ENCODE measurements at places on chromosomes 12 and 14. TPM values are rescaled to one million over a fixed set of nuclear protein-coding genes. Genes with fewer than 3 reads are reported as not detected.

SLC5A8 gene
- total RNA-seq = not detected

GUCY2C gene
- total RNA-seq = not detected

SLC2A14 gene
- 0.15 TPM for total RNA-seq

IRF9 gene
- 62.0 TPM for total RNA-seq

CLEC1B gene
- not detected for total RNA-seq

TGM1 gene
- total RNA-seq = 3.7 TPM

KRT6C gene
- total RNA-seq = not detected

NFE2 gene
- not detected for total RNA-seq

GRCh38 chr14:81450976-81451375 lies 50.9 kb upstream of the STON2 start:
- no peaks in the 10 kb centered on the region for H3K36me3 ChIP-seq
- no peaks in the 10 kb centered on the region for H3K27me3 ChIP-seq
- H3K4me3 ChIP-seq = no peak overlapping the region
- H3K27ac ChIP-seq = no peak overlapping the region
- DNase-seq = no peak

GRCh38 chr12:86148071-86148470 lies 108.1 kb downstream of the MGAT4C start:
- no peak overlapping the region for H3K4me3 ChIP-seq
- H3K27ac ChIP-seq = no peak overlapping the region
- no peaks in the 10 kb centered on the region for H3K27me3 ChIP-seq
- H3K36me3 ChIP-seq = no peaks in the 10 kb centered on the region

- H3K4me3 ChIP-seq = no peak overlapping the region
- H3K36me3 ChIP-seq = no peaks in the 10 kb centered on the region
- H3K27me3 ChIP-seq = no peaks in the 10 kb centered on the region
- no peaks in the 10 kb centered on the region for H3K4me1 ChIP-seq
- H3K27ac ChIP-seq = no peak overlapping the region
- DNase-seq = no peak
These were observed 9.6 kb downstream of the PTPRB start for GRCh38 chr12:70627677-70628076.

- H3K4me1 ChIP-seq = no peaks in the 10 kb centered on the region
- DNase-seq = no peak
- H3K36me3 ChIP-seq = no peaks in the 10 kb centered on the region
- H3K4me3 ChIP-seq = no peak overlapping the region
- H3K27ac ChIP-seq = no peak overlapping the region
These were observed 95.7 kb upstream of the ESRRB start for GRCh38 chr14:76280221-76280620.

- no peak overlapping the region for H3K27ac ChIP-seq
- H3K27me3 ChIP-seq = no peaks in the 10 kb centered on the region
- no peaks in the 10 kb centered on the region for H3K36me3 ChIP-seq
- no peaks in the 10 kb centered on the region for H3K4me1 ChIP-seq
These were observed 1057.6 kb downstream of the GALC start for GRCh38 chr14:86935241-86935885.

- DNase-seq = no peak
- H3K27me3 ChIP-seq = no peaks in the 10 kb centered on the region
- H3K36me3 ChIP-seq = no peaks in the 10 kb centered on the region
- no peak overlapping the region for H3K27ac ChIP-seq
- no peak overlapping the region for H3K4me3 ChIP-seq
These were observed 2.9 kb downstream of the KRT79 start for GRCh38 chr12:52831251-52831650.

GRCh38 chr14:74658535-74659131 lies 46.6 kb upstream of the LTBP2 start:
- H3K4me3 ChIP-seq = no peak overlapping the region
- no peaks in the 10 kb centered on the region for H3K4me1 ChIP-seq
- no peak for DNase-seq

GRCh38 chr14:93984987-93985410 lies 8.6 kb upstream of the ASB2 start:
- H3K27me3 ChIP-seq = no peaks in the 10 kb centered on the region
- H3K36me3 ChIP-seq = no peaks in the 10 kb centered on the region
- no peak overlapping the region for H3K4me3 ChIP-seq
- no peak overlapping the region for H3K27ac ChIP-seq
- no peak for DNase-seq

- DNase-seq = no peak
- H3K4me3 ChIP-seq = no peak overlapping the region
- no peaks in the 10 kb centered on the region for H3K27me3 ChIP-seq
These were observed 16.4 kb upstream of the HVCN1 start for GRCh38 chr12:110705309-110705708.

DNA sequence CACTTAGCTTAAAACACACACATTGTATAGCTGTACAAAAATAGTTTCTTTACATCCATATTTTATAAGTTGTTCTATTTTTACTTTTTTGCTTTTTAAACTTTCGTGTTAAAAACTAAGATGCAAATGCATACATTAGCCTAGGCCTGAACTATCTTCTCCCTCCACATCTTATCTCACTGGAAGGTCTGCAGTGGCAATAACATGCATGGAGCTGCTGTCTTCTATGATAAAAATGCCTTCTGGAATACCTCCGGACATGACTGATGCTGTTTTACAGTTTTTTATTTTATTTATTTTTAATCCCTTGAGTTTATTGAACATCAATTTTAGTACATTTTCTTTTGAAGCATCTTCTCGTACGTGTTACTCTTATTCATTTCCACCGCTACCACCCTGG lies 112.3 kb upstream of the TSPAN8 start:
- no peaks in the 10 kb centered on the region for H3K4me1 ChIP-seq
- H3K27ac ChIP-seq = no peak overlapping the region
- H3K36me3 ChIP-seq = no peaks in the 10 kb centered on the region
- no peak for DNase-seq

DNA sequence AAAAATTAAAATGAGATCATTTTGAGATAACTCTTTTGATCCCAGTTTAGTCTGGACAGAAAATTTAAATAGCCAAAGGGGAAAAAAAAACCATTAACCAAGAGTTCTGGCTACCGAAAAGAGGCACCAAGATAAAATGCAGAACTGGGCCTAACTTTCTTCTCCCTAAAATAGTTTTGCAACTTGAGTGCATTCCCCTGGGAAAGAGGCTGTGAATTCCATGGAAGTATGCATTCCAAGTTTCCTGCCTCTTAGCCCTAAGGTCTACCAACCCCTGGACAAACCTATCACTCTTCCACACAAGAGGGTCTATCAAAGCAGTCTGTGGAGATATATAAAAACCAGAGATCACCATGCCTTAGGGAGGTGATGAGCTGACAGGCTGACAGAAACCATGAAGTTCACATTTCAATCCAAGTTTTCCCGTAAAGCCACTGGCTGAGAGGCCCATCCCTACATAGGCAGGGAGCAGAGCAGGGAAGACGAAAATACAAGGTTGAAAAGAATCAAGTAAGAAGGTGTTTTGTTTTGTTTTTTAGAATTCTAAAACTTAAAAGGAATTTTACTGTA lies 33.8 kb downstream of the DCP1B start:
- H3K27ac ChIP-seq = no peak overlapping the region
- no peak for DNase-seq
- H3K4me1 ChIP-seq = no peaks in the 10 kb centered on the region
- H3K36me3 ChIP-seq = peaks cover 9% of the 10 kb centered on the region

DNA sequence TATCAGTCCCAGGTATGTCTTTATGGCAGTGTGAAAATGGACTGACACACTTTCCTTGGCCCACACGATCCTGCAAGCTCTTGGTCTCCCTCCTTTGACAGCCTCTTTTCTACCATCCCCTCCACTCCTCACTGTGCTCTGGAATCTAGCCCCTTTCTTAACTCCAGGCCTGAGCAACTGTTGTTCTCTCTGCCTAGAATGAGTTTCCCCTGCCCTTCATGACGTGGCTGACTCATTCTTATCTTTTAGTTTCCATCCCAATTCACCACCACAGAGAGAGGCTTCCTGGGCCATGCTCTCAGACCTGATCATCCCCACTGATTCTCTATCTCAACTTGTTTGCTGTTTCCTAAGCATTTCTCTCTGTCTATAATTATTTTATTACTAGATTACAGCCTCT lies 157.4 kb upstream of the HMGA2 start:
- H3K27ac ChIP-seq = no peak overlapping the region
- no peaks in the 10 kb centered on the region for H3K27me3 ChIP-seq
- H3K4me3 ChIP-seq = no peak overlapping the region
- H3K4me1 ChIP-seq = no peaks in the 10 kb centered on the region

GRCh38 chr14:96049932-96050331 lies 10.8 kb downstream of the C14orf132 start:
- H3K36me3 ChIP-seq = no peaks in the 10 kb centered on the region
- no peak overlapping the region for H3K27ac ChIP-seq
- H3K4me3 ChIP-seq = no peak overlapping the region
- no peaks in the 10 kb centered on the region for H3K4me1 ChIP-seq

GRCh38 chr14:74684434-74684833 lies 28.4 kb downstream of the AREL1 start:
- peaks cover 10% of the 10 kb centered on the region for H3K36me3 ChIP-seq
- H3K27me3 ChIP-seq = no peaks in the 10 kb centered on the region
- DNase-seq = peak; percentile 11
- peaks cover 5% of the 10 kb centered on the region for H3K4me1 ChIP-seq
- H3K4me3 ChIP-seq = no peak overlapping the region

DNA sequence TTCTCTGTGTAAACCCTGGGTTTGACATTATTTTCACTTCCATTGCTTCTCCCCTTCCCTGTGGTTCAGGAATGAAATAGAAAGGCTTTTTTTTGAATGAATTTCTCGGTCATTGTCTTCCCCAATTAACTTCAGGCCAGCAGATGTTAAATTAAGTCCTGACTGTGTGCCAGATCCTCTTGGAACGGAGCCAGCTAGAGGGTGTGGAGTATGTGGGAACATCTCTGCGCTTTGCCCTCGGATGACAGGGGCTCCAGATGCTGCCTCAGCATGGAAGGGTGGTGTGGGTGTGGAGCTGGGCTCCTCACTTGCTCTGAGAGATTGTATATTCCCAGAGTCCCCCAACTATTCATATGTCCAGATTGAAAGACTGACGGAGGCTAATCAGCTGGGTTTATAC lies 13.1 kb downstream of the KRT85 start:
- no peak overlapping the region for H3K4me3 ChIP-seq
- H3K27me3 ChIP-seq = no peaks in the 10 kb centered on the region
- peaks cover 35% of the 10 kb centered on the region for H3K4me1 ChIP-seq
- no peak for DNase-seq
- H3K27ac ChIP-seq = no peak overlapping the region

- H3K27me3 ChIP-seq = no peaks in the 10 kb centered on the region
- no peak overlapping the region for H3K27ac ChIP-seq
- H3K4me1 ChIP-seq = no peaks in the 10 kb centered on the region
- H3K4me3 ChIP-seq = no peak overlapping the region
- no peak for DNase-seq
These were observed 79.3 kb upstream of the C12orf71 start for GRCh38 chr12:27161458-27162228.

GRCh38 chr14:57814726-57815125 lies 51.2 kb downstream of the SLC35F4 start:
- H3K4me1 ChIP-seq = no peaks in the 10 kb centered on the region
- H3K27ac ChIP-seq = no peak overlapping the region
- H3K4me3 ChIP-seq = no peak overlapping the region
- H3K36me3 ChIP-seq = no peaks in the 10 kb centered on the region
- DNase-seq = no peak
- H3K27me3 ChIP-seq = no peaks in the 10 kb centered on the region

DNA sequence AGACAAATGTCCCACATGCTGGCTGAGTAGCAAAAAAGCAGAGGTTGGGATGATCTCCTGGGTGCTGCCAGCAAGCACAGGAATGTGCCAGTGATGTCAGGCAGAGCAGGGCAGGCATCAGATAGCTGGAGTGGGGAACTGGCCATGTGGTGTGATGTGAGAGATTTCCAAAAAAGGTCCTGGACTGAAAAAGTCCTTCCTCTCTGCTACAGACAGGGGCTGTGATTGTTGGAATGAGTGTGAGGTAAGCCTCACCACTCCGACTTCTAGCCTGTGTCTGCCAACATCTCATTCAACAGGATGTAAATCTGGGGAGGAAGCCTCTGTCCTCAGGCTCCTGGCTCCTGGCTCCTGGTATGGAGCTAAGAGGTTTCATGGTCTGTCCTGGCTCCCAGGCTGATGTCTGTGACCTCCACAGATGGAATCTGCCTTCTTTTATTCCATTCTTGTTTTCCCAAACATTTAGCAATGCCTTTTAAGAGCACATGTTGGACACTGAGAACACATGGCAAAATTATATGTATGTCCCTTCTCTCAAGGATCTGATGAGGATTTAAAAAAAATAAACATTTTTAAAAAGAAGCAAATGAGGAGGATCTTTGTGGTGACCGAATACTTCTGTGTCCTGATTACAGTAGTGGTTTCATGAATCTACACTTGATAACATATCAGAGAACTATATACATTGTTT lies 50.1 kb upstream of the STK38L start:
- H3K36me3 ChIP-seq = no peaks in the 10 kb centered on the region
- H3K4me3 ChIP-seq = no peak overlapping the region
- DNase-seq = no peak
- H3K27me3 ChIP-seq = no peaks in the 10 kb centered on the region

- peak overlapping the region; percentile 56 for H3K4me3 ChIP-seq
- H3K27ac ChIP-seq = peak overlapping the region; percentile 92
- no peak for DNase-seq
These were observed 455 bp downstream of the ATP6V1D start for GRCh38 chr14:67358924-67359774.

- H3K4me1 ChIP-seq = no peaks in the 10 kb centered on the region
- DNase-seq = no peak
- no peak overlapping the region for H3K4me3 ChIP-seq
- H3K27me3 ChIP-seq = no peaks in the 10 kb centered on the region
- no peak overlapping the region for H3K27ac ChIP-seq
These were observed 44.6 kb upstream of the ANO2 start for GRCh38 chr12:5989621-5990020.

GRCh38 chr12:47312808-47313426 lies 233.2 kb upstream of the AMIGO2 start:
- peaks cover 12% of the 10 kb centered on the region for H3K4me1 ChIP-seq
- no peak overlapping the region for H3K4me3 ChIP-seq
- H3K36me3 ChIP-seq = no peaks in the 10 kb centered on the region
- no peaks in the 10 kb centered on the region for H3K27me3 ChIP-seq
- no peak overlapping the region for H3K27ac ChIP-seq

- H3K36me3 ChIP-seq = no peaks in the 10 kb centered on the region
- no peak overlapping the region for H3K27ac ChIP-seq
- H3K27me3 ChIP-seq = no peaks in the 10 kb centered on the region
- H3K4me1 ChIP-seq = no peaks in the 10 kb centered on the region
These were observed 1417.4 kb upstream of the FLRT2 start for GRCh38 chr14:84112589-84112988.

DNA sequence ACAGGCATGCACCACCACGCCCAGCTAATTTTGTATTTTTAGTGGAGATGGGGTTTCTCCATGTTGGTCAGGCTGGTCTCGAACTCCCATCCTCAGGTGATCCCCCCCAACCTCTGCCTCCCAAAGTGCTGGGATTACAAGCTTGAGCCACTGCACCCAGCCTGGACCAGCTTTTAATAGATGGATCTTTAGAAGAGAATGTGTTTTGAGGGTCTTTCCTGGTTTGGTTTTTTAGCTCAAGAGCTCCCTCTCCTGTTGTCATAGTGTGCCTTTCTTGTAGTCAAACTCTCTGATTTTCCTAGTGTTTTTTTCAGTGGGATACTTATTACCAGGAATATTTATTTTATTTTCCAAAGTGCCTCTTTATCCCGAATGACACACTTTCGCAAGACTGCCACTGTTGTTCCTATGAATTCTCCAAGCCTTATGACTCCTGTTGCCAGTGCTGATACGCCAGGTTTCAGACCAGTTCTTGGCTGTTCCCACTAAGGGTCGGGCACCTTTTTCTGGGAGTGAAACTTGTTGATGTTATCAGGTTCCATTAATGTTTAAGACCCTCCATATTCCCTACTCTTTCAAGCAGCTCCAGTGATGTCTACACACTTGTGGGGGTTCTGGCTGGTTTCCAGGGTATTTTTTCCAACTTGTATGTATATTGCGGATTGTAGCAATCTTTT lies 31.5 kb upstream of the LIMA1 start:
- no peaks in the 10 kb centered on the region for H3K4me1 ChIP-seq
- H3K27ac ChIP-seq = no peak overlapping the region
- H3K36me3 ChIP-seq = no peaks in the 10 kb centered on the region

Data from CD8-positive, alpha-beta memory T cell (primary cell).